WTC11 (cell line): ENCODE measurements at places on chromosomes 1 and 21. TPM values are rescaled to one million over a fixed set of nuclear protein-coding genes. Genes with fewer than 3 reads are reported as not detected.

Gene ITLN2
- total RNA-seq, result 5.9 to 7.8 TPM (median 7.0 TPM) in 3 replicates

Gene CTSK
- 7.5 to 9.4 TPM (median 8.7 TPM) in 3 replicates for total RNA-seq

Gene FAM110D
- total RNA-seq, result 0.37 to 0.55 TPM (median 0.53 TPM) in 3 replicates

Gene ANKRD35
- total RNA-seq, result 2.7 to 3.2 TPM (median 2.9 TPM) in 3 replicates
